Vein endothelial cell (primary cell): ENCODE measurements at places on chromosomes 2 and 18. TPM values are rescaled to one million over a fixed set of nuclear protein-coding genes. Genes with fewer than 3 reads are reported as not detected.

Gene TBR1
- under 0.01 and 0.10 TPM in 2 replicates for total RNA-seq

Gene CCBE1
- 1.3 and 3.3 TPM in 2 replicates for total RNA-seq

Gene ZBTB14
- total RNA-seq: 14.0 and 20.7 TPM in 2 replicates

Gene SNRNP200
- total RNA-seq: 51.3 and 53.6 TPM in 2 replicates

Gene IRS1
- under 0.01 and 0.38 TPM in 2 replicates for total RNA-seq

Gene B3GNT7
- total RNA-seq: 0.33 and 0.67 TPM in 2 replicates

Gene LYG1
- total RNA-seq: 0.98 TPM in 1 of 2 replicates, not detected in the other

Gene DSC1
- total RNA-seq: not detected in 2 replicates

Gene CPO
- 0.19 TPM in 1 of 2 replicates, not detected in the other for total RNA-seq

Gene MYO1B
- 119 and 198 TPM in 2 replicates for total RNA-seq

Gene FKBP1B
- 10.1 and 10.2 TPM in 2 replicates for total RNA-seq

Gene HAAO
- not detected in 2 replicates for total RNA-seq

Gene AMER3
- total RNA-seq: not detected in 2 replicates

Gene PSMA8
- total RNA-seq: not detected in 2 replicates

Gene GPR45
- total RNA-seq: not detected in 2 replicates

Gene UGT1A10
- total RNA-seq: not detected in 2 replicates

Gene MATN3
- 1.4 and 2.9 TPM in 2 replicates for total RNA-seq

Gene MEIS1
- total RNA-seq: 0.76 and 2.3 TPM in 2 replicates

Gene DCDC2C
- not detected in 2 replicates for total RNA-seq

Gene LYG2
- not detected in 2 replicates for total RNA-seq

Gene EPB41L5
- 17.6 and 24.9 TPM in 2 replicates for total RNA-seq

Gene GAREM1
- 0.65 and 0.86 TPM in 2 replicates for total RNA-seq

Gene RSAD2
- total RNA-seq: 0.33 and 0.67 TPM in 2 replicates

Gene PKDCC
- 1.5 and 3.9 TPM in 2 replicates for total RNA-seq

Gene CDCA7
- 8.5 and 13.4 TPM in 2 replicates for total RNA-seq

Gene DPP10
- total RNA-seq: not detected in 2 replicates

Gene ST3GAL5
- total RNA-seq: 12.0 and 13.4 TPM in 2 replicates

Gene TRIB2
- total RNA-seq: 32.2 and 64.7 TPM in 2 replicates

Gene PNPT1
- 24.5 and 27.8 TPM in 2 replicates for total RNA-seq

Gene GRHL1
- total RNA-seq: 0.57 and 0.65 TPM in 2 replicates

Gene AQP12A
- total RNA-seq: not detected in 2 replicates

Gene CHST9
- total RNA-seq: not detected in 2 replicates

Gene CRYBA2
- total RNA-seq: not detected in 2 replicates

Gene ECEL1
- total RNA-seq: not detected in 2 replicates

Gene REG1B
- not detected in 2 replicates for total RNA-seq
